ENCODE measurements at places on chromosomes 2 and 18.
A peak's percentile ranks its signal among the peaks of the same experiment; 100 is the strongest.

GRCh38 chr2:207635468-207636200 lies 10.4 kb upstream of the METTL21A start:
- DNase-seq, result peak; percentile 94

- DNase-seq, result no peak
Observed at GRCh38 chr2:235579128-235579527, 85.3 kb downstream of the AGAP1 start.

DNA sequence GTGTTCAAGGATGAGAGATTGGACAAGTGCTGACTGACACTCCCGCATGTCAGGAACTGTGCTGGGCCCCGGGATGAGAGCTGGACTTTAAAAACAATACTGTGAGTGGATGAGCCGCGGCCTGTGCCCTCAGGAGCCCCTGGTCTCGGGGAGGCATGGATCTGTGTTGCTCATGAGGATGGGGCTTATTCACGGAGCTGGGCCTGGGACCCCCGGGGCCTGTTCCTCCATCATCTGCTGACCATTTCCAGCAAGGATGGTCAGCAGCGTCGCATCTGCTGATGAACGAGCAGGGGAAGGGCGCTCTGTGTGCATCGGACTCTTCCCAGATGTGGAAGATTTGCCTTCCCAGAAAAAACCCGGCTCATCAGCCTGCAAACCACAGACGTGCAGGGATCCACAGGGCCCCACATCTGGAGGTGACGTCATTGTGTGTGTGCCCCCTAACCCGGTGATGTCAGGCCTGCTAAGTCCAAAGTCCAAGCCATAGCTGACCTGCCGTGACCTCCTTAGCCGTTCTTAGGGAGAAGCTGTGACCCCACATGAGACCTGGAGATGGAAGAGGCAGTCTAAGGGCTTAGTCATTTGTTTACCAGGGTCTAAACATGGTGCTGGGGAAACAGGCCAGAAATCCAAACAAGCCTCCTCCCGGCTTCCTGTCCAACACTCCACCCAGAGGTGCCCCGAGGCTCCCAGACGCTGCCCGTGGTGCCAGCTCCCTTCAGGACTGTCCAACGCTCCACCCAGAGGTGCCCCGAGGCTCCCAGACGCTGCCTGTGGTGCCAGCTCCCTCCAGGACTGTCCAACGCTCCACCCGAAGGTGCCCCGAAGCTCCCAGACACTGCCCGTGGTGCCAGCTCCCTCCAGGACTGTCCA lies 143.9 kb downstream of the PXDN start:
- no peak for DNase-seq

GRCh38 chr2:133652398-133652797 lies 84.1 kb upstream of the NCKAP5 start:
- no peak for DNase-seq

GRCh38 chr18:50558157-50558556 lies 1.7 kb upstream of the MAPK4 start:
- no peak for DNase-seq

GRCh38 chr2:20190876-20191713 lies 33.8 kb downstream of the SDC1 start:
- peak; percentile 66 for DNase-seq

DNA sequence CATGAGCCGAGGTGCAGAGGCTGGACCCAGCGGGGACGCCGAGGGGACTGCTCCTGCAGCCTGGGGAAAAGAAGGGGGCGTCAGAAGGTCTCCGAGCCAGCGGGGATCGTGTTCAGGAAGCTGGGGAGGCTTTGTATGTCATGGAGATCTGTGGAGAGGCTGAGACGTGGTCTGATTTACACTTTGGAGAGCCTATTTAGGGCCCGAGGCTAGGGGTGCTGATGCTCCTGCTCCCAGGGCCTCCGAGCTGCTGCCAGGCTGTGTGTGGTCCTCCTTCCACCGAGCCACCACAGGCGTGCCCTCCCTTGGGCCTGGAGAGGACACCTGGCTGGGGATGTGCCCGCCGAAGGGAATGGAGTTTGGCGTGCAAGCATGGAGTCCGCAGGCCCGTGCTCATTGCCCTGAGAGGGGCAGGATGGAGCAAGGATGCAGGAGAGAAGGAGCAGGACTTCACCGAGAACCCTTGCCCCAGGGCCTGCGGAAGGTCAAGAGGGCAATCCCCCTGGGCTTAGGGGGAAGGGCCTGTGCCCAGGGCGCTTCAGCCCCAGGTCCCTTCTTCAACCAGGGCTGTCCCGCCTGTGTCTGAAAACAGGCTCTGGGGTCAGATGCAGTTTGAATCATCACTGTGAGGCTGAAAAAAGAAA lies 252.5 kb downstream of the VAPA start:
- DNase-seq, result no peak

GRCh38 chr2:119255760-119256581 lies 32.3 kb downstream of the STEAP3 start:
- DNase-seq, result peak; percentile 93

- DNase-seq, result no peak
Observed at GRCh38 chr2:69057660-69058059, 44.7 kb downstream of the ANTXR1 start.

- no peak for DNase-seq
Observed at GRCh38 chr2:33528441-33528950, 52.0 kb downstream of the RASGRP3 start.

GRCh38 chr2:218995561-218995960 lies 2.3 kb upstream of the CRYBA2 start:
- no peak for DNase-seq

GRCh38 chr2:11370377-11371091 lies 26.1 kb upstream of the ROCK2 start:
- DNase-seq, result peak; percentile 83

DNA sequence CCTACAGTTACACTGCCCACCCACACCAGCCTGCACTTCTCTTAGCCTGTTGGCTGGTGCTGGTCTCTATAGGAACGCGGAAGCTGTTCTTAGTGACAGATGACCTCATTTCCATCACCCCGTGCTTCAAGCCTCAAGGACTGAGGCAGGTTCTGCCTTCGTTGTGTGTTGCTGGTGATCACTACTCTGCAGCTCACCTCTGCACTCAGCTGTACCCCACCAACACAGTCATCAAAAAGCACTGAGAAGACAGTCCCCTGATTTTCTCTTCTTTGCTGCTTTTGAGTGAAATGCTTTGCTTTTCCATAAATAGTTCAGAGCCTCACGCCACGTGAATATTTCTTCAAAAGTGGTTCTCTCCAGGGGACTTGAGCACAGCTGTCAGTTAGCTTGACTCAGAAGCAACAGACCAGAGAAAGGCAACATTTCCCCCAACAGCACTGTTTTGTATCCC lies 225.7 kb upstream of the CCDC150 start:
- peak; percentile 9 for DNase-seq

DNA sequence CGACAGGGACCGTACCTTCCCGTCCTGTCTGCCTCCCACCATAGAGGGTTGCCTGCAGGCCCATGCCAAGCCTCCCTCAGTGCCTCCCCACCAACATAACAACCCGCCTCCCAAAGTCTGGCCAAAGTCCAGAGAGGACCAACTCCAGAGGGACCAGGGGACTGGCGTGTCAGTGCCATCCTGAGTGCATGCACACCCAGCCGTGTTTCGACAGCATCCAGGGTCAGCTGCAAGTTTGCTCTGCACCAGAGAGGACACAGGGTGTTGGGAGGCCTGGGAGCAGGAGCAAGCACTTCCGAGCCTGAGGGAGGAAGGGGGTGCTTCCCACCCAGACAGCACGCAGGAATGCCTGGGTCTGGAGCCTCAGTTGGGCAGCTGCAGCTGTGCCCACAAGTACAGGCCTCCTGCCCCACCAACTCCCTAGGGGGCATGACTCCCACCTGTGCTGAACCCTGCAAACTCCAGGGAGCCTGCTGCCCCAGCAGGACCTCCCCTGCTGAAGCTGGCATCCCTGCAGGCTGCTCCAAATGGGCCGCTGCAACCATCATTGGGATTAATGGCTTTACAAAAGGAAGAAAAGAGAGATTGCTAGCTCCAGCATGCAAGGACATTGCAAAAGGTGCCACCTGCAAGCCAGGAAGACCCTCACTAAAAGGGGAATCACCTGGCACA lies 618.1 kb upstream of the FSHR start:
- DNase-seq, result no peak

DNA sequence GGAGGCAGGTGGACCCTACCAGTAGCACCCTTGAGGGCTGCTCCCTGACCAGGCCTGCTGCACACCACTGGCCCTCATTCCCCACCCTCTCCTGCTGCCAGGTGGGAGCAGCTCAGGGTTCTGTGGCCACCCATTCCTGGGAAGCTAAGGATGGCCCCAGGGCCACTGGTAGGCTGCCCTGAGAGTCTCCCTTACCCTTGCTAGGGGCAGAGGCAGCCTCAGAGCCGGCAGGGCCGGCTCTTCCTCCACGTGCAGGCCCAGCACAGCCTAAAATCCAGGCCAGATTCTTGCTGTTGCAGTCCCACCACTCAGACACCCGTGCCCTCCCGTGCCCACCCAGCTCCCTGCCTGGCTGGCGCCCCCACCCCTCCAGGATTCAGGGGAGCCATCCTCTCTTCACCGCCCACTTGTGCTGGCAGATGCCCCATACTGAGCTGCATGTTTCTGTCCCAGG lies 199.0 kb downstream of the EIPR1 start:
- DNase-seq, result no peak

DNA sequence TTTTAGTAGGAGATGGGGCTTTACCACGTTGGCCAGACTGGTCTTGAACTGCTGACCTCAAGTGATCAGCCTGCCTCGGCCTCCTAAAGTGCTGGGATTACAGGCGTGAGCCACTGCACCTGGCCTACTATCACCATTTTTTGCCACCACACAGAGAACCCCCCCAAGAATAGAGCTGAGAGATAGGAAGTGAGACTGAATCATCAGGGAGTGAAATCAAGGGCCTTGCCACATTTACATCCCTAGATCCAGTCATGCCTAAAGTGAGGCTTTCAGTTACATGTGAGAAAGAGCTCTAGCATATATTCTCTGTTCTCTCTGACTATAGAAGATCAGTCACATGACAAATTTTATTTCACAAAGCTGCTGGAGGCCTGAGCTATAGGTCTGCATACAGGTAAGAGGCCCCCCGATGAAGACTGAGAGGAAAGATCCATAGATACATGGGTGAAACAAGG lies 28.0 kb upstream of the KCMF1 start:
- DNase-seq, result peak; percentile 71

DNA sequence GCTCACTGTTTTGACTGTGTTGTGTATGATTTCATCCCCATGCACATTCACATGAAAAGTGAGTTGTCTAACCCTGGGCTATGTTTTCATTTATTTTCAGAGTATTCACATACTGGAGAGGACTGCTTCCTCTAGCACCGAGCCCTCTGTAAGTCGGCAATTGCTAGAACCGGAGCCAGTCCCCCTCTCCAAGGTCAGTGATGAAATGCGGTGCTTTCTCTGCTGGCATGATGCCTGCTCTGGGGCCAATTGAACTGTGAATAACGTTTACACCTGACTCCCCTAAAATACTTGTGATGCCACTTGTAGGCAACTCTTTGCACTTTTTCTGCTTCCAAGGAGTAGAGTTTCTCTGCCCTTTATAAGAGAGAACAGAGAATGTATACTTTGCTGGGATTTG lies 126.9 kb downstream of the PRKRA start:
- no peak for DNase-seq

- DNase-seq, result no peak
Observed at GRCh38 chr2:5970347-5970746, 278.2 kb downstream of the SOX11 start.

- DNase-seq, result no peak
Observed at GRCh38 chr2:119085613-119086012, 72.9 kb downstream of the C1QL2 start.

- DNase-seq, result no peak
Observed at GRCh38 chr2:104388296-104388695, 465.6 kb upstream of the POU3F3 start.

DNA sequence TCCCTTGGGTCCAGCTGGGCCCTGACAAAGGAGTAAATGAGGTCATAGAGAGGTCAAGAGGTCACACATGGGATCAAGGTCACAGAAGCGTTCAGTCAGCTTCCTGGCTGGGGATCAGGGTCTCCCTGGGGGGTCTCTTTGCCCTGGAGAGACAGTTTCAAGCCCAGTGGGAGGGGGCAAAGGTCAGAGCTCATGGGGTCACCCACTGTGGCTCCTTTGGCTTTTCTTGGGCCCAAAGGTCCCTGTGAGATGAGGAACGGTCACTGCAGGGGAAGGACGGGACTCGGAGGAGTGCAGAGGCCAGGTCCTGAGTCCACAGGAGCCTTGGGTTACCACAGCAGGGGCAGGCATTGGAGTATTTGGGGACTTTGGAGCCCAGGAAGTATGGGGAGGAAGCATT lies 30.7 kb upstream of the ANKRD62 start:
- DNase-seq, result no peak

GRCh38 chr18:60010984-60011383 lies 111.2 kb downstream of the PMAIP1 start:
- DNase-seq, result no peak

GRCh38 chr18:60982329-60982695 lies 350.9 kb upstream of the CDH20 start:
- DNase-seq, result no peak

- no peak for DNase-seq
Observed at GRCh38 chr2:62305421-62306176, 109.7 kb downstream of the B3GNT2 start.

DNA sequence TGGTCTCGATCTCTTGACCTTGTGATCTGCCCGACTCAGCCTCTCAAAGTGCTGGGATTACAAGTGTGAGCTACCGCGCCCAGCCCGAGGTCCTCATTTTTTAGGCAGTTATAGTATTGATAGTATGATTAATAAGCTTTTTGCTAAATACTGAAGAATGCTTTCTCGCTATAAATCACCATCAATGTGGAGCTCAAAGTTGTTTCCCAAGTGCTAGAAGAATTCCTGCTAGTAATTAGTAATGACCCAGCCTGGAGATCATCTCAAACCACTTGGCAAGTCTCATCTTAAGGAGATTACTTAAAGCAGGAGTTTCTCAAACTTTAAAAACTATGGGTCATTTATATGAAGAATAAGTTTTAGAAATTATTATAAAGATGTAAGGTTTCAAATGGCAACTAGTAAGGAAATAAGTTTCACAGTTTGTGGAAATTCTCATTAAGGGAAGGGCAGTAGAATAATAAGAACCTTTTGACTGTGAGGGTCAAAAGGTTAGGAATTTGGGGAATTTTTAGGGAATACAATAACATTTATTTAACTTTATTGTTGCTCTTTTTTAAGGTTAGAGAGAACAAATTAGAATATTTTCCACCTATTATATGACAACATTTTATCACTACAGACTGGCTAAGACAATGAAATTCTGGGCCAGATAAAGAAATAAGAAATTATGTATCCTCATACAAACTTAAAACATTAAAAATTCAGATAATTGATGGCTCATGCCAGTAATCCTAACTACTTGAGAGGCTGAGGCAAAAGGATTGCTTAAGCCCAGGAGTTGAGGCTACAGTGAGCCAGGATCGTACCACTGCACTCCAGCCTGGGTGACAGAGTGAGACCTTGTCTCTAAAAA lies 148.6 kb upstream of the MAP3K20 start:
- no peak for DNase-seq

DNA sequence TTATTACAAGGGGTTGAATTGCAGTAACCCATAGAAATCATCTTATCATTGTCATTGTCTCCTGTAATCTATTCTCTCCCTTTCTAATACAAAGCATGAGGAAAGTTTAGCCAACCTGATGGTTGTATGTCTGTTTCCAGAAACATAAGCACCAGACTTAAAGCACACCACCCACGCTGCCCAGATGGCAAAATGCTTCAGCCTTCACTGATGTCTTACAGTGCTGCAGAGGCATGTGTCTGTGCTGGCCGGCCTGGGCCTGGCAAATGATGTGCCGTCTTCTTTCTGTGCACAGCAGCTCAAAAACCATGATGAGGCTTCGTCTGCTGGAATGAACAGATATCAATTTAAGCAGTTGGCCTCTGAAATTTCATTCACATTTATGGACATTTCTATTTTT lies 443.0 kb upstream of the RGPD4 start:
- DNase-seq, result no peak
